ENCODE measurements at places on chromosomes 1 and 21. TPM values are rescaled to one million over a fixed set of nuclear protein-coding genes. Genes with fewer than 3 reads are reported as not detected.
A peak's percentile ranks its signal among the peaks of the same experiment; 100 is the strongest.

DNA sequence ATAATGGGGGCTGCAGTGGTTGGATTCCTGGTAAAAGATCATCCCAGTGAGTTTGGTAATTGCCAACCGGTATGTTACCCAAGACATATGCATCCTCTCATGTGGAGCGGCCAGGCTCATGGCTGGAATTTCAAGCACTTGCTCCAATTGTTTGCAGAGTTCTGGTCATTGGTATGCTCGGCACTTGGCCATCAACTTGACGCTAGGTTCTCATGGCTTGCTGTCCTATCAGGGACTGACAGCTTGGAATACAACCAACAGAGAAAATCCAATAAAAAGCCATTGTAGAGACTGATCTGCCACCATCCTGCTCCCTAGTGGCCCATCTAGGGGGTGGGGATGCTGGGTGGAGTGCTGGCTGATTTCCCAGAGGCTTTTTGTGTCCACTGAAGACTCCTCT is 120.9 kb downstream of the EDEM3 start:
- DNase-seq = no peak

DNA sequence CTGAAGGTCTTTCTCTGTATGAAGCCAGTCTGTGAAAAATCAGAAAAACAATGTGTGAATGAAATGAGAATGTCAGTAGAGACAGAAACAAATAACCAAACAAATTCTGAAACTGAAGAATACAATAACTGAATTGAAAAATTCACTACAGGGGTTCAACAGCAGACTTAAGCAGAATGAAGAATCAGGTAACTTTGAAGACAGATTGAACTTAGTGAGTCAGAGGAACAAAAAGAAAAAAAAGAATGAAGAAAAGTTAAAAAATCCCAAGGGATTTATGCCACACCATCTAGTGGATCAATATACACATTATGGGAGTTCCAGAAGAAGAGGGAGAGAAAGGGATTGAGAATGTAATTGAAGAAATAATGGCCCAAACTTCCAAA is 14.6 kb downstream of the ZNF691 start:
- DNase-seq = no peak

GRCh38 chr1:89259283-89259971 is 13.2 kb downstream of the GBP5 start:
- DNase-seq = no peak

DNA sequence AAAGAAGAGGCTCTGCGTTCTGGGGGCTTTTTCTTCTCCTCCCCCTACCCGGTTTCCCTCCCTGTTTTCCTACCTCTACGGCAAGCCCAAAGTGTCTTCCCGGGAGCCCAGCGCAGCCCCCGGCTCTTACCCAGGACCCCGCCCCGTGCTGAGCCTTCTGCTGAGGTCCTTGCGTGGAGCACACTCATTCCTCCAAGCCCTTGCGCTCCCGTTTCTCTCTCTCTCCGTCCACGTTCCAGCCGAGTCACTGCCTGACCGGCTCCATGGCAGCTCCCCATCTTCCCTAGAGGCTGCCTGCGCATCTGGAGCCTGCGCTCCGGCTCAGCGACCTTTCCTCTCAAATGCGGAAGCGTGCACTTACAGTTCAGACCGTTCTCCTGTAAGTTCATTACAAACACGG is 24.9 kb upstream of the PDXK start:
- DNase-seq = no peak

DNA sequence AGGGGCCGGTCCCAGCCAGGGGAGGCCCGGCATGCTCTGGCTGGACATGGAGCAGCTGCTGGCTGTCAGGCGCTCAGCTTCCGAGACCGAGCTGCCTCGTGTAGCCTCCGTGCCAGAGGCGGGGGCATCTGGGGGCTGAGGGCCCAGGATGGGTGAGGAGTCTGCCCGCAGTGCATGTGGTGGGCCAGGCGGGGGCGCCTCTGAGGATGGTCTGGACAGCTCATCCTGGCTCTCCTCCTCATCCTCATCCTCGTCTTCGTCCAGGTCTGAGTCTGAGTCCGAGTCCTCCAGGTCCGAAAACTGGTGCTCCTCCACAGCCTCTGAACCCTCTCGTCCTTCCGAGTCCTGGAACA is 28.9 kb upstream of the EDN2 start:
- DNase-seq = no peak

DNA sequence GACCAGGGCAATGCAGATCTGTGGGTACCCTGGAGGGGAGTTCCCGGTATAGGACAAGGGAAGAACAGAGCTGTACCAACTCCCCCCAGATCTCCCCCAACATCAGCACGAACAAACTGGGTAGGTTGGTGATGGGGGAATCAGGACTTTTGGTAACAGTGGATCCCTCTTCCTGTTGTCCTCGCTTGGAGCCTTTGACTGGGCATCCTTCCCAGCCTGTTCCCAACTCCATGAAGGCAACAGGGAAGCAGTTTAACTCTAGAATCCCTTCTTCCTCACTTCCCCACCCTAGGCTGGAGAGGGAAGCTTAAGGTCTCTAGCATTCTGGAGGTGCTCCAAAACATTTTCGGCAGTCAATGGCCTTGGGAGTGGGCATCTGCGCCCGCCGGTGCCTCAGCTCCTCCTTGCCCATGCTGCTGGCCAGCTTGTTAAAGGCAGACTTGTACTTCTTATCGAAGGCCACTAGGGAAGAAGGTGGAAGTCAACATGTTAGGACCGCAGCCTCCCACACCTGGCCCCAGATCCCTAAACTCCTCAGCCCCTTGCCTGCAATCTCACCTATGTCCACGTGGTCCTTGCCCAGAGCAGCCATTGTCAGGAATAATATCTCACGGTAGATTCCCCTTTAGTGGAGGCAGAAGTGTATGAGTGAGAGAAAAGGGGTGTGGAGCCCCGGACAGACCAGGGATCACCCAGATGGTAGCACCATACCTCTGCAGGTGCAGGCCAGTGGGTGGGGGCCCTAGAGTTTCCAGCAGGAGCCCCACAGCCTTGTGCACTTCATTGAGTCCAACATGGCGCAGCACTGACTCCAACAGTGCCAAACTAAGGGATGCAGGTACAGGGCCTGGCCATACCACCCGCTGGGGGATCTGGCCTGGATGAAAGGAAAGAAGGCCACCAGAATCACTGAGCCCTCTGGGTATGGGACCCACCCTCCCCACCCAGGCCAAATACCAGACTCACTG is 7.5 kb upstream of the GATAD2B start:
- DNase-seq = no peak

DNA sequence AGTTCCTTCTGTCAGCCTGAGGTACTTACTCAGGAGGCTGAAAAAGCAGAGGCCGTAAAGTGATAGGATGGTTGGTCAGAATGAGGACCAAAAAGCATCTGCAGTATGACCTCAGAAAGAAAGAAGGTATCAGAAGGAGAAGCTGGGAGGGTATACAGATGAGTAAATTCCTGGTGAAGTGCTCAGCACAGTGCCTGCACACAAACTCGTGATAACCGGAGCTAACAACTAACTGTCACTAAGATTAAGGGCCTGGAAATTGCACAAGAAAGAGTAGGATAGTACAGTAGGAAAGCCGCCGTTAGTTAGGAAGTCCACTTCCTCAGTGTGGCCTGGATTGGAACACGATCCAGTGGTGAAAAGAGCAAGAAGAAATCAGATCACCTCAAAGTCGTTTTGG is 62.6 kb downstream of the VPS26C start:
- peak; percentile 74 for DNase-seq

- DNase-seq = no peak
These were observed 73.5 kb upstream of the KAZN start for GRCh38 chr1:14524826-14525636.

DNA sequence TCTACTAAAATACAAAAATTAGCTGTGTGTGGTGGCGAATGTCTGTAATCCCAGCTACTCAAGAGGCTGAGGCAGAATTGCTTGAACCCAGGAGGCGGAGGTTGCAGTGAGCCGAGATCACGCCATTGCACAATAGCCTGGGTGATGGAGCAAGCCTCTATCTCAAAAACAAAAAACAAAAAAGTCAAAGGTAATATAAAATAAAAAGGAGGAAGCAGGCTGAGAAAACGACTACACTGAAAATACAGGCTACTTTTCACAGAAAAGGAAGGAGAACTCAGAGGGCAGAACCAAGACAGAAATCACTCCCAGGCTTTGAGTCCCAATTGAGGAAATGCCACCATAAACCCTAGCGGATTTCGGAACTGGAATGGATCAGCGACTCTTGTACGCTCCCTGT is 5.9 kb upstream of the A3GALT2 start:
- DNase-seq = peak; percentile 65

- DNase-seq = no peak
These were observed 11.7 kb upstream of the NR5A2 start for GRCh38 chr1:200015811-200016210.

DNA sequence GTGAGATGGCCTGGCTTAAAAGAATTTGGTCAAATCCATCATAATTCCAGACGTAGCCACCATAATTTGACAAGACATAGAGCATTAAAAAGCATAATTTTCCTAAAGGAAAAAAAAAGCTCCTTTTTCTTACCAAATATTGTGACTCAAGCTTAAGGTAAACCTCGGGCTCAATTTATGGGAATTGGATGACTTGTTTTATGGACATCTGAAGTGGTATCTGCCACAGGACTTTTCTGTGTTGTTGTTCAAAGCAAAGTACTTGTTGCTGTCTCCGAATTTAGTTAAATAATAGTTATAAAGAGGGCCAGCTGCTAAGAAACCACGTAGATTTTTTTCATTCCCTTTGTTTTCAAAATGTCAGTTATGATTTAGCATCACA is 1.1 kb downstream of the MPZL1 start:
- DNase-seq = peak; percentile 47

DNA sequence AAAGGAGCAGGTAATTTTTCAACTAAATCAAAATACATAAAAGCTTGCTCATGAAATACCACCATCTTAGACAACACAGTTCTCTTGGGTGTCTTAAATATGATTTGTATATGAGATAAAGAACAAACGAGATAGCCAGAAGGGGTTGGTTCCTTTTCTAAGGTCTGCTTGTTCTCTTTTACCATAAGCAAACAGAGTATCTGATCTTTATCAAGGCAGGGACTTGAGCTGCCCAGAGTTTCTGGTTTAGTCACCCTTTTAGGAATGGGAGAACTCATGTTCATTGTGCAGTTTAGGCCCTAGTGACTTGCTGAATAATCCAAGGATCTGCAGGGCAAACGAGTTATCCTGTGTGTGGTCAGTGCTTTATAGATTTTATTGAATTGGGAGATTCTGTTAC is 3.0 kb upstream of the SUCO start:
- DNase-seq = no peak

GRCh38 chr1:23562137-23562876 is 3.0 kb upstream of the ID3 start:
- peak; percentile 99 for DNase-seq

DNA sequence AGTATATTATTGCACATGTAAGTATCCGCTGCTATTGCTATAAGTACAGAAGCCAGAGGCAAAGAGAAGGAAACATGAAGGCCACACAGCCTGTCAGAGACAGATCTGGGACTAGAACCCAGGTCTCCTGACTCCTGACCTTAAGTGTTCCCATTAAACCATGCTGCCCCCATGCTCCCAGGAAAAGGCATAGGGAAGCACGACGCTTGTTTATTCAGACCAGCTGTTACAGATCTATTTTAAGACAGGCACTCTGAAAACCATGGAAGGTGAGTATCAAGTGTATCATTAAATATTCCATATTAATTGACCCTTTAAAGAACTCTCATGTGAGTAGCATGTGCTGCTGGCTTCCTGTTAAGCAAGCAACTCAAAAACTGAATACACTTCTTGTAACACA is 11.4 kb downstream of the VAV3 start:
- DNase-seq = no peak

DNA sequence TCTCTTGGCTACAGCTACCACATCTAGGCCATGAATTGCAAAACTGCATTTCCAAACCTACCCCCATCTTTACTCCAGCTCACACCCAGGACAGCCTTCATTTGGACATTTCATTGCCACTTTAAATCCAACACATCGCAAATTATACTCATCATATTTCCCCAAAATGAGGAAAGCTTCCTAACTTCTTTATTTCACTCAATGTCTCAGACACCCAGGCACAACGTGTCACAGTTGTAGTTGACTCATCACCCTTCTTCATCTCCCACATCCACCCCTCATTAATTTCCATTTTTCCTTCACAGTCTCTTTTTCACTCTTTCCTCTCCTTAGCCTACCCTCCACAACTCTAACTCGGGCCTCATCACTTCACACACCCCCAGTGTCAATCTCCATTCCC is 6.7 kb downstream of the OTUD7B start:
- no peak for DNase-seq

GRCh38 chr1:10745383-10745782 is 51.1 kb downstream of the CASZ1 start:
- no peak for DNase-seq

GRCh38 chr21:40964691-40965090 is 117.7 kb upstream of the DSCAM start:
- DNase-seq = no peak

SLC22A15 gene
- total RNA-seq = 7.8 TPM

MAP3K21 gene
- total RNA-seq = 1.3 TPM

TTC24 gene
- not detected for total RNA-seq

RHEX gene
- not detected for total RNA-seq

RCC2 gene
- total RNA-seq = 74.7 TPM

CHODL gene
- total RNA-seq = under 0.01 TPM

C8B gene
- total RNA-seq = not detected

C4BPA gene
- not detected for total RNA-seq

SUSD4 gene
- total RNA-seq = not detected

FCER1A gene
- not detected for total RNA-seq

AVPR1B gene
- not detected for total RNA-seq

SPRR2G gene
- not detected for total RNA-seq

U2AF1 gene
- 22.5 TPM for total RNA-seq

SH2D1B gene
- not detected for total RNA-seq

DNALI1 gene
- 7.1 TPM for total RNA-seq

PDZK1 gene
- under 0.01 TPM for total RNA-seq

USH2A gene
- under 0.01 TPM for total RNA-seq
